ENCODE measurements at places on chromosomes 1 and 21.
A peak's percentile ranks its signal among the peaks of the same experiment; 100 is the strongest.

GRCh38 chr1:22447621-22448111, 4.0 kb upstream of the ZBTB40 start:
- DNase-seq, result no peak

DNA sequence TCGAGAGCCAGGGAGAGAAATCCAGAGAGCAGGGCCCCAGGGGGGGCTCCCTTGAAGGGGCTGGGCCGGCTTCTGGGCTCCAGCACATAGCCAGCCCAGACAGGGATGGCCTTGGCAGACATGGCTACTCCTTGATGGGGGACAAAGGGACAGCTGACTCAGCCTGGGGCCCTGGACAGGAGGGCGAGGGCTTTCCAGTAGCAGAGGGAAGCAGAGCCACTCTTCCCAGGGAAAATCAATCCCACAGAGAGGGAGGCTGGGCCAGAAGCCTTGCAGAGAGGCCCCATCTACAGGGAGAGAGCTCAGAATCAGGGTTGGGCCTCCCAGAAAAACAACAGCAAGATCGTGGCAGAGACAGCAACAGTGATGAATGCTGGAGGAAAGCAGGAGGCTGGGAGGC, 15.6 kb downstream of the IGFN1 start:
- DNase-seq, result no peak

GRCh38 chr1:83994111-83994510, 4.8 kb downstream of the TTLL7 start:
- DNase-seq, result no peak

DNA sequence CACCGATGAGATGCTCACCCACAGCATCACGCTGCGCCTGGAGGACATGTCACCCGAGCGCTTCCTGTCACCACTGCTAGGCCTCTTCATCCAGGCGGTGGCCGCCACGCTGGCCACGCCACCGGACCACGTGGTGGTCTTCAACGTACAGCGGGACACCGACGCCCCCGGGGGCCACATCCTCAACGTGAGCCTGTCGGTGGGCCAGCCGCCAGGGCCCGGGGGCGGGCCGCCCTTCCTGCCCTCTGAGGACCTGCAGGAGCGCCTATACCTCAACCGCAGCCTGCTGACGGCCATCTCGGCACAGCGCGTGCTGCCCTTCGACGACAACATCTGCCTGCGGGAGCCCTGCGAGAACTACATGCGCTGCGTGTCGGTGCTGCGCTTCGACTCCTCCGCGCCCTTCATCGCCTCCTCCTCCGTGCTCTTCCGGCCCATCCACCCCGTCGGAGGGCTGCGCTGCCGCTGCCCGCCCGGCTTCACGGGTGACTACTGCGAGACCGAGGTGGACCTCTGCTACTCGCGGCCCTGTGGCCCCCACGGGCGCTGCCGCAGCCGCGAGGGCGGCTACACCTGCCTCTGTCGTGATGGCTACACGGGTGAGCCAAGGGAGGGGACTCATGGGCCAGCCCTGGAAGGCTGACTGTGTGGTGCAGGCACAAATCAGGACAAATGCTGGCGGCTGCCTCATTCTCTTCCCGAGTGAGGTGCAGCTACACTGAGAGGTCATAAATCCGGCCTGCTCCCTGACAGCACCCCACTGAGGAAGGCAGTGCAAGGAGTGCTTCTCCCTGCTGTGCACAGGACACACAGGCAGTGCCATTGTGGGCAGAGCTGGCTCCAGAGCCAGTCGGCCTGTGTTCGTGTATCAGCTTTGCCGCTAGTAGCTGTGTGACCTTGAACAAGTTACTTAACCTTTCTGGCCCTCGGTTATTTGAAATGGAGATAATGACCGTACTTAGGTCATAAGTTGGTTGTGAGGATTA, 9.4 kb downstream of the CELSR2 start:
- DNase-seq, result no peak

GRCh38 chr1:110056776-110057175, 13.7 kb downstream of the ALX3 start:
- no peak for DNase-seq

- no peak for DNase-seq
Measured at GRCh38 chr1:63789856-63790605, 16.2 kb downstream of the ROR1 start.

DNA sequence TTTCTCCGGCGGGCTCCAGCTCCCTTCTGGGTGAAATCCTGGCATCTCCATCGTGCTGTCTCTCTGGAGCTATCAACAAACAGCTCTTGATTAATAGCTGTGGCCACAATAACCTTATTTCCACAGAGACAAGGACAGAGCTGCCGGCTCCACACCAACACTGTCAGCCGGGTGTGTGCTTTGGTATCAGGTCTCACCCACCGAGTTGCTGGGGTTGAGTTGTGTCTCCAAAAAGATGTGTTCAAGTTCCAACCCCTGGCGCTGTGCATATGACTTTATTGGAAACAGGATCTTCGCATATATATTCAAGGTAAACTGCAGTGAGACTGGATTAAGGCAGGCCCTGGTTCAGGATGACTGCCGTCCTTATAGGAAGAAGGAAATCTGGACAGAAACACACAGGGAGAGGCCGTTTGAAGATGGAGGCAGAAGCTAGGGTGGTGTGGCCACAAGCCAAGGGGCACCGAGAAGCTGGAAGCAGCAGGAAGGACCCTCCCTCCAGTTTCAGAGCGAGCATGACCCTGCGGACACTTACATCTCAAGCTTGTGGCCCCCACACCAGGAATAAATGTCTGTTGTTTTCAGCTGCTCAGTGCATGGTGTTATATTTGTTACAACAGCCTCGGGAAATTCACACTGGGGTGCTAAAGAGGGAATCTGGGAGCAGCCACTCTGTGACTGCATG, 88.4 kb upstream of the TMPRSS2 start:
- DNase-seq, result no peak

- DNase-seq, result no peak
Measured at GRCh38 chr1:62832276-62832675, 48.3 kb downstream of the ATG4C start.

- DNase-seq, result peak; percentile 74
Measured at GRCh38 chr1:45583666-45584350, at the start of gene NASP. TSS of gene NASP (plus strand) at chr1:45584041. CDS start at chr1:45584147, 106 bp downstream.

DNA sequence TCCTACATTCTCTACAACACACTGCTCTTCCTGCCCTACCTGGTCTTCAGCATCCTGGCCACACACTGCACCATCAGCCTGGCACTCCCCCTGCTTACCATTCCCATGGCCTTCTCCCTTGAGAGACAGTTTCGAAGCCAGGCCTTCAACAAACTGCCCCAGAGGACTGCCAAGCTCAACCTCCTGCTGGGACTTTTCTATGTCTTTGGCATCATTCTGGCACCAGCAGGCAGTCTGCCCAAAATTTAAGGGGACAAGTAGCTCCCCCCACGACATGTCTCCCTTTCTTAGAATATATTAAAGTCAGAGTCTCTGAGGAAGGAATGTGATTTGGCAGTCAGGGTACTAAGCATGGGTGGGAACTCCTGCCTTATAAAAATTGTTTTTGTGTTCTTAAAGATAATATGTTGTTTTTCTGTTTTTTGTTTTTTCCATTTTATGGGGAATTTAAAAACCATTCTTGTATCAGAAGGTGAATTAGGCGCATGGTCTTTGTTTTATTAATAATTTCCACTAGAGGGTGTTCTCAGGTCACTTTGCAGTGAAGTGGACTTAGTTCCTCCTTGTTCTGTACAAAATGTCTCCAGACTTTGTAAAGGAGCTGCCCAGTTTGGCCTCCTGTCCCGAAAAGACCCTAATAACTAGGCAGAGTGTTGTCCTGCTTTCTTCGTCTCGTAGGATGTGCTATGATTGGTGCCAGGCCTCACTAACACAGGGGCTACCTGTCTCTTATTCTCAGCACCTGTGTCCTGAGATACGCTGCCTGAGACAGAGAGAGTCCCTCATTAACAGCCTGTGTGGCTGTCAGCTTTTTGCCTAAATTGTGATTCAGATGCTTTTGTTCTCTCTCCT, 13.1 kb downstream of the UBIAD1 start:
- peak; percentile 17 for DNase-seq

DNA sequence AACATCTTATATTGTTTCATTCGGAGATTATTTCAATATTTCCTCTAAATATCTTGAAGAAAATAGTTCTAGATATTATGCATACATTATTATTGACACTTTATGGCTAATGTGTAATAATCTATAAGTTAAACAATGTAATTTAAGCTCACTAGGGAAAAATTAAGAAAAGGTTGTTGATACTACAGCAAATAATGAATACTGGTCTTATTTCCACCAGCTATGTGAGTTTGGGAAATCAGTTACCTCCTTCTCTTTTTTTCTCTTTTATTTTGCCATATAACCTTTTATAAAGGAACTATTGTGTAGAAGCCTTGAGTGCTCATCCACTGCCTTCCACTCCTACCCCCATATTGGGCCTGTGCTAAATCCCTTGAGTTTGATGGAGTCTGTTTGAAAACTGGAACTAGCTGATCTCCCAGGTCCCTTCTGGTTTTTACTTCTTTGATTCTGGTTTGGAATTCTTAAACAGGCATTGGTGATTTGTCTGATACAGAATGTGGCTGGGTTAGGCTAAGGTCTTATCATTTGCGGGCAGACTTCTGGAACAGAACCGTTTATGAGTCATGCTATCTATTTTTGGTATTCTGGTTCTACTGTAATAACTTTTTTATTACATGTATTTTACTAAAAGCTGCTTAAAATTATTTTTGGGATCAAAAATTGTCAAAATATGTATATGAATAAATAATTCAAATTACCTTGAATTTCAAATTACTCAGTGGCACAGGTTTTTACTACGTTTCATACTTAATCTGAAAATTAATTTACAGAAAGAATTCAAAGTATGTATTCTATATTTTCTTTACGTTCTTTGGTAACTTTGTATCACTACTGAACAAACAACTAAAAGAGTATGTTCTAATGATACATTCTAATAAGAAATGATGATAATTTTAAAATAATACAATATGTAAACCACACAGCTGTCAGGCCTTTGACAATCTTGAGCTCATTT, 5.0 kb upstream of the CDC14A start:
- DNase-seq, result no peak

DNA sequence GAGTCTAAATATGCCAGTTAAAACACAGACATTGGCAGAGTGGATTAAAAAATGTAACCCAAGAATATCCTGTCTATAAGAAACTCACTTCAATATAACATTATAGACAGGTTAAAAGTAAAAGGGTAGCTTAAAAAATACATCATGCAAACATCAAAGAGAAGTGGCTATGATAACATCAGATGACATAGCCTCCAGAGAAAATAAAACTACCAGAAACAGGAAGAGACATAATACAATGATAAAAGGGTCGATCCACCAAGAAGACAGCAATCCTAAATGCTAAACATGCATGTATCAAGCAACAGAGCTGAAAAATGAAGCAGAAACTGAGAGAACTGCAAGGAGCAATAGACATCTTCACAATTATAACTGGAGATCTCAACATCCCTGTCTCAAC, 190.2 kb upstream of the NR5A2 start:
- DNase-seq, result no peak

- no peak for DNase-seq
Measured at GRCh38 chr1:39926343-39926793, 24.7 kb upstream of the MYCL start.

DNA sequence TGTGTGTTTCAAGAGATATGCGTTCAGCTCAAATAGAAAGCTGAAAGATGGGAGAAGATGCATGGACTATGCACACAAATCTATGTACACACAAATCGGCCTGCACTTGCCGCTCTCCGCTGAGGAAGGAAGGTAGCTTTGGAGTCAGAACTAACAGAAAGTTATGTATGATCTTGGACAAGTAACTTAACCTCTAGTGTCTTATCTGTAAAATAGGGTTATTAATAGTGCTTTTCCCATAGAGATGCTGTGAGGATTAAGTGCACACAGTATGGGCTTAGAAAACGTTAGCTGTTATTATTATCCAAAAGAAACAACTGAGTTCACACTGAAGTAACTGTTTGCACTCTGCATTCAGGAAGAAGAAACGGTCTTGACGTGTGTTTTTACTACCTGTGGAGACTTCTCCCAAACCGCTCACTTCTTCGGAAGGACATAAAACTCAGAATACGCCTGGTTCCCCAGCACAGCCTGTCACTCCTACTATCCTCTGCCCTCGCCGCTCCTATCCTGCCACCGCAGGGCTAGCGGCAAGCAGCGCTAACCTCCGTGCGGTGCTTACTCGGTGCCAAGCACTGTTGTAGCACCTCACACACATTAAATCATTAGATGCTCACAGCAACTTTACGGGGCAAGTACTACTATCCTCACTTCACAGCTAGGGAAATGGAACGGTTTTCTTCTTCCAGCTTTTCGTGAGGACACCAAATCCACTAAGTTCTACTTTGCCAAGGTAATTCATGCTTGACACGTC, 1.3 kb downstream of the TGFBR3 start:
- peak; percentile 37 for DNase-seq

- no peak for DNase-seq
Measured at GRCh38 chr1:78624035-78624434, 3.8 kb downstream of the IFI44L start.

- peak; percentile 94 for DNase-seq
Measured at GRCh38 chr1:23369335-23370013, at the start of gene ZNF436. TSS of gene ZNF436 (minus strand) at chr1:23369836. CDS start at chr1:23368005, 1,831 bp downstream.

DNA sequence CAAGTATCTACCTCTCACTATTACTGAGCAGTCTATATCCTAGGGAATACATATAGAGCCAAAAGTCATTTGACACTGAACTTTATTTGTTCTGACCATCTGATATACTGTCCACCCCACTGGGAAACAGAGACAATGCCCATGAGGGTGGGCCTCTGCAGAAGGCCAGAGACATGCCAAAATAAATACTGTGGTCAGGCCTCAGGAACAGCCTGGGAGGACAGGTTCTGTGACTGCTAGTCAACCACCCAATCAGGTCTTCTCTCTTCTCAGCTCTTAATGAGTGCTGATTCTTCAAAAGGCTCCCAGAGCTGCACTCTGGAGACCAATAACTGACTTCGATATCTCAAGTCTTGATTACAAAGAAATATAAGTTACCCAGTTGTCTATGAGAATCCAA, 5.5 kb upstream of the ANKRD35 start:
- no peak for DNase-seq

DNA sequence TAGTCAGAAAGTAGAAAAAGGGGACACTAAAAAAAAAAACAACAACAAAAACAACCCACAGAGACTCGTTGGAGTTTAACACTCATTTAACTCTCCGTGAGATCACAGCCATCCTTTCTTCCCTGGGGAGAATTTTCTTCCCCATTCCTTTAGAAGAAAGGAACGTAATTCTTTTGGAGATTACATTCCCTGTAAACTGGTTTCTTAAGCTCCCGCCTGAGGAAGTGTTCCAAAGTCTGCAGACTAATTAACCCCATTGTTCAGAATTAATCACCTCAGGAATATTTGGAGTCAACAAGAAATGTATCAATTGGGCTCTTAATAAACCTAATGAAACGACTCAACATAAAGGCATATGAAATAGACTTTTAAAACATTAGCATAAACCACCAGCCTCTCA, 228.2 kb upstream of the CSF3R start:
- DNase-seq, result no peak

- DNase-seq, result peak; percentile 97
Measured at GRCh38 chr1:43358746-43359693, at the start of gene CDC20. TSS of gene CDC20 (plus strand) at chr1:43358981. CDS start at chr1:43359216, 235 bp downstream.

DNA sequence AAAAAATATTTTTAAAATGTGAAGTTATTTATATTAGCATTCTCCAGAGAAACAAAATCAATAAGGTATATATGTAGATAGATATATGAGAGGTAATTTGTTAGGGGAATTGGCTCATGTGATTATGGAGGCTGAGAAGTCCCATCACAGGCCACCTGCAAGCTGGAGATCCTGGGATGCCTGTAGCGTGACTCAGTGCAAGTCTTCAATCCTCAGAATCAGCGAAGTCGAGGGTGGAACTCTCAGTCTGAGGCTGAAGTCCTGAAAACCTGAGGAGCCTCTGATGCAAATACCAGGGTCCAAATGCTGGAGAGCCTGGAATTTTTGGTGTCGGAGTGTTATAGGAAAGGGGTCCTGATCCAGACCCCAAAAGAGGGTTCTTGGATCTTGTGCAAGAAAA, 658.5 kb downstream of the USP25 start:
- no peak for DNase-seq
